ENCODE measurements at places on chromosomes 6 and 20.

DNA sequence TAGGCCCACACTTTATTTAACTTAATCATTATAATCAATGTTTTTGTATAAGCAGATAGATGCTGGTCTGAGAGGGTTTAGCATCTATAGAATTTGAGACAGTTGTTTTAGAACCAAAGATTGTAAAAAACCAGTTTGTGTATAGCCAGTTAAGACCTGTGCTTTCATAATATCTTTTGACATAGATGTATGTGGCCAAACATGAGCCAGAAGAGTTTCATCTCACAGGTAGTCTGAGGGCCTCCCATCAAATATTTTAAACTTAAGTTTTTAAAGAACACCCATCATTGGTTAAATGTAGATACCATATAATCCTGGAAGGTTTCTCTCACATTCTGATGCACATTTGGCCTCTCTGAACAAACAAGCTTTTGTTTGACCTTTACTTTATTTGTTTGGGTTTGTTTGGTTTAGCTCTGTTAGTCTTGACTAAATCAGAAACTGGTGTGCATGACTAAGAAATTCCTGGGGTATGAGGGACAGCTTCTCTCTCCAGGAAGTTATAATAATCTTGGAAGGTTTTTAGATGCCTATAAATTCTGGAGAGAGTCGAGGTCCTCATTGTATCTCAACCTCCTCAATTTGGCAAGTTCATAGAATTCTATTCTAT lies 58.0 kb upstream of the TMEM200A start:
- no peak for DNase-seq

DNA sequence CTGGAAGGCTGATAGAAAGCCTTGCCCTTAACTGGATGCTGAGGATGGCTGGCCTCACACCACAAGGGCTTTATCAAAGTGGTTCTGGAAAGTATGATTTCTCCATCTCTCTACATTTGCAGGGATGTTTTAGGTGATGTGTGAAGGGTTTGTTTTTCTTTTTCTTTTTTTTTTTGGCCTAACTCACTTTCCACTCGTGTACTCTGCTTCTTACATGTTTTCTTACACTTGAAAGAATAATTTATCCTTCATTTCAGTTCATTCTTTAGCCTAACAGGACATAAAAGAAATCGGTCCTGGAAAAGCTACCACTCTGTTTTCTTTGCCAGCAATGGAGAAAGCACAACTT lies 41.2 kb downstream of the ISM1 start:
- DNase-seq: no peak

DNA sequence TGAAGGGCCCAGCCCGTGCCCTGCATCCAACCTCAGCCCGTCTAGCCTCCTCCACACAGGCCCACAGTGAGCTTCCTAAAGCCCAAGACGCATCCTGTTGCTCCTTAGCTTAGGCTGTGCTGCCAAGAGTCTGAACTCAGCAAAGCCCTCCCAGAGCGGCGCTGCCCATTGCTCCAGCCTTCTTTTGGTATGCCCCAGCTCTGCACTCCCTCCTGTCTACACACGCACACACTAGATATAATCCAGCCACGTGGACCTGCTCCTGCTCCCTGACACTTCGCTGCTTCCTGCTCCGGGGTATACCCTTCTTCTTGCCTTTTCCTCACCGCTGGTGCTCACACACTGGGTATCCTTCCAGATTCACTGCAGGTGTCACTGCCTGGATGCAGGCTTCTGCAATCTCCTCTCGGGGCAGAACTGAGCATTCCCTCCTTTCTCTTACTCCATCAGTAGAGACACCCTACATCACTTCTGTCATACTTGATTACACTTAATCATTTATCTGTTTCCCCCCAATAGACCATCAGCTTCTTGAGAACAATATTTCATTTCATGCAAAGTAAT lies 23.8 kb downstream of the GABRR2 start:
- DNase-seq: no peak

DNA sequence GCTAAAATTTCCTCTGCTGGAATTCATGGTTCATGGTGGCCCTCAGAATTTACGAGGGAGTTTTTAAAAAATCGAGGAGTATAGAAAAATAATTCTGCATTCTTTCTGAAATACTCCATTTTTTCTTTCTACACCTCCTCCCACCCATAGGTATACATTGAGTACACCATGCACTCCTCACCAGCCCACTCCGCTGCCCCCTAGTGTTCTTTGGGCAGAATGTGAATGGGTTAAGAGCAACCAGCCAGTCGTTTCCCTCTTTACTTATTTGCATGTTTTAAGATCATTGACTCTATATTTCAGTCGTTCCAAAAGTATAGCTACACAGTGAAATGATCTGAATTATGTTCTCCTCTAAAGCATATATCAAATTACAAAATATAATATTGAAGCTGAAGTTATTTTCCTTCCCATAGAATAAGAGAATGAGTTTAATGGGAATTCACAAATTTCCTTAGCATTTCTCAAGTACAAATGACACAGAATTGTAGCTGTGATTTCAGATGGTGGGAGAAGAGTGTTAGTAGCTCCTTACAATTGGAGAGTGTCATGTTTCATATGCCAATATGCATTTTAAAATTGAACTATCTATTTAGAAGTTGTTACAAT lies 977.7 kb upstream of the SLC35B3 start:
- DNase-seq: no peak

DNA sequence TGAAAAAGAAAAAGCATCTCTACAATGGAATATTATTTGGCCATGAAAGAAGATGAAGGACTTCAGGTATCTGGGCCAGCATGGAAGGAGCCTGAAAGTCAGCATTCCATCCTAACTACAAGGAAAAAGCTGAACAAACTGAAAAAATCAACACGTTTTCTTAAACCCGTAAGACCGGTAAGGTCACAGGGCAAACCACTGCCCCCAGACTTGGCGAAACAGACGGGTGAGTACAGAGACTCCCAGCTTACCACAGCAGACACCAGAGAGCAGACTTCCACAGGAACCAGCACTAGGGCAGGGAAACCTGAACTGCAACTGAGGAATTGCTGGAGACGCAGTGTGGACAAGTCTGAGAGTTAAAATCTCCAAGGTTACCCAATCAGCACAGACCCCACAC lies 31.4 kb downstream of the BEND3 start:
- no peak for DNase-seq

- no peak for DNase-seq
These were observed 3.9 kb upstream of the PRDM13 start for GRCh38 chr6:99602520-99603420.

- no peak for DNase-seq
These were observed 359.3 kb upstream of the PLCB4 start for GRCh38 chr20:8709627-8710026.

DNA sequence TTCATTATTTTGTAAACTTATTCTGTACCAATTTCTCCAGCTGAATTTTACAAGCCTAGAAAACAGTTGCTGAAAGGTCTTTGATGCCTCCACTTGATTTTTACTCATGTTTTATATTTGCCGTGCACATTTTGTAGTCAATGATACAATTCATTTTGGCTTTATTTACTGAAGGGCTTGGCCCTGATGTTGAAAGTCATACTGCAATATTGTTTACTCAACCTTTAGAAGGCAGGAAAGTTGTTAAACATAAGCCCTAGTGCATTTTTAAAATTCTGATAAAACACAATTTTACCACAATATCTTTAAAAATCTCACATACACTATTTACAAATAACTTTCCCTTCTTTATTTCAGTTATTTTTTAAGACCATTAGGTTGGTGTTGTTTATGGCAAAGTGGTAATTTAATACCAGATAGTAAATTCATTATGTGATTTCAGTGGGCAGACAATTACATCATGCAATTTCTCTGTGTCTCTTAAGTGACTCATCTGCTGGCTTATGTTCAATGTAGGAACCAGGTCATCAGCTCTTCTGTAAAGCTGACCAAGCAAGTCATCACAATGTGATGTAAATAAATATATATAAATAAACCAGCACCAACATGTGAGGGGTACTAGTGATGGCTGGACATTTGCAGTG lies 121.1 kb upstream of the SLC35B3 start:
- DNase-seq: no peak

GRCh38 chr6:43250992-43251373 lies 7.7 kb downstream of the TTBK1 start:
- no peak for DNase-seq

DNA sequence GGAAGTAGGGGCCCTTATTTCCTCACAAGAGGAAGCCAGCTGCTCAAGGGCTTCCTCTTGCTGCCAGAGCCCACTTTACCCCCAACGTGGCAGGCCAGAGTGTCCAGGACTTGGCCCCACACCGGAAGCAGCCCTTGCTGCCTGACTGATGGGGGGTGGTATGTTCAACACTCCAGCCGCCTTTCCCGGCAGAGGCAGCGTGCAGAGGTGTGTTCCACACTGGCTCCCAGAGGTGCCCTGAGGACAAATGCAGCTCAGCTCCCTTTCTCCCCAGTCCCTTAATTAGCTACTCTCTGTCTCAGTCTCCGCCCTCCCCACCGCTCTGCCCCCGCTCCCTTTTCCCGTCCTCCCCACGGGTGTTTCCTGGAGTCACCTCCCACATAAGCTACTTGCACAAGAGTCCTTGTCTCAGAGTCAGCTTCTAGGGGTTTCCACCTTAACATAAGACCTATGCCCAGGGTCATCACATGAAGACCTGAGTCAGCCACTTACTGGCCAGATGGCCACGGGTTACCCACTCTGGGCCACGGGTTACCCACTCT lies 61.7 kb upstream of the SHLD1 start:
- no peak for DNase-seq

DNA sequence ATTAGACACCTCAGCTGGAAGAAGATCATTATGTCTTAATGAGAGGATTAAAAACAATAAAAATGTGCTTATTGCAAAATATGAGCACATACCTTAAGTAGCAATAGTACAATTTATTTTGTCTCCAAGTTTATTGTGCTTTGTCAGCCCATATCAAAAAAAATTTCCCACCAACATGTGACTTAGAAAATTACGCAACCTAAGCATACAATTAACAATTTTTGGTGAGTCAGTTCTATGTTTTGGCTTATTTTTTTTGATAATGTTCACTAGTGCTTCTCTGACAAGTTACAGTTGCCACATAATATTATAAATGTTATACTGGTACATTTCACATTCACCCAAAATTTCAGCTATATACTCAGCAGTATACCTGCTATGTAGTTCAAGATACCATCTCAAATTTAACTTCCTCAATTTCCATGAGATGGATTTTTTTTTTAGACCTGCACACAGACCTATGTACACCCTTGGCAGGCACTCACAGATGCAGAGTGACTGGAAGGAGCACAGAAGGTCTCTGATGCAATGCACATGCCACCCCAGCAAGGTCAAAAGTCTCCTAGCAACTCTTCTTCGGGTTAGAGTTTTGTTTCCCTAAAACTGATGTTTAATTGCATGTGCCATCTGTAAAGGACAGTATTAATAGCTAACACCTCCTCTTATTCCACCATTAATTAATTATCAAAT lies 112.4 kb downstream of the PRKN start:
- DNase-seq: no peak

- DNase-seq: no peak
These were observed 20.3 kb downstream of the CST4 start for GRCh38 chr20:23668477-23668951.

- DNase-seq: no peak
These were observed 114.4 kb downstream of the SLC23A2 start for GRCh38 chr20:4886771-4887527.

DNA sequence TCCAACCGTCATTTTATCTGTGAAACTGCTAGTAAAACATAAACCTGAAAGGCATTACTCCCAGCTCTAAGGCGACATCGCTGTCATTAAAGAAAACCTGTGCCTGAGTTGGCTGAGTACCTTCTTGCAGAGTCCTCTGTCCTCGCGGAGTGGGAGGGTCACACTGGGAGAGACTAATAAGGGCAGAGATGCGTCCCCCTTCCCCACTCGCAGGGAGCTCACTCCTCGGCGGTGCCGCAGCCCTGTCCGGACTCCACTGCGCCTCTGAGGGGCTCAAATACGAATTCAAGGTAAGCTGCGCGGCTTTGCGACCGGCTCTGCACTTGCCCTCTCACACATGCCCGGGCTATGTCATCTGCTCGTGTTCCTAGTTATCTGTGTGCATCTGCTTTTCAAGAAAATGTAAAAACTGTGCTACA lies at the start of gene COL19A1:
COL19A1 (plus strand) TSS at position 206 of the 419 bp plus-strand sequence. CDS start 13,012 bp downstream, outside the sequence.
- no peak for DNase-seq

- no peak for DNase-seq
These were observed 364.3 kb upstream of the HSF2 start for GRCh38 chr6:122035173-122035572.

GRCh38 chr20:1377341-1377871 lies 15.4 kb downstream of the FKBP1A start:
- no peak for DNase-seq

DNA sequence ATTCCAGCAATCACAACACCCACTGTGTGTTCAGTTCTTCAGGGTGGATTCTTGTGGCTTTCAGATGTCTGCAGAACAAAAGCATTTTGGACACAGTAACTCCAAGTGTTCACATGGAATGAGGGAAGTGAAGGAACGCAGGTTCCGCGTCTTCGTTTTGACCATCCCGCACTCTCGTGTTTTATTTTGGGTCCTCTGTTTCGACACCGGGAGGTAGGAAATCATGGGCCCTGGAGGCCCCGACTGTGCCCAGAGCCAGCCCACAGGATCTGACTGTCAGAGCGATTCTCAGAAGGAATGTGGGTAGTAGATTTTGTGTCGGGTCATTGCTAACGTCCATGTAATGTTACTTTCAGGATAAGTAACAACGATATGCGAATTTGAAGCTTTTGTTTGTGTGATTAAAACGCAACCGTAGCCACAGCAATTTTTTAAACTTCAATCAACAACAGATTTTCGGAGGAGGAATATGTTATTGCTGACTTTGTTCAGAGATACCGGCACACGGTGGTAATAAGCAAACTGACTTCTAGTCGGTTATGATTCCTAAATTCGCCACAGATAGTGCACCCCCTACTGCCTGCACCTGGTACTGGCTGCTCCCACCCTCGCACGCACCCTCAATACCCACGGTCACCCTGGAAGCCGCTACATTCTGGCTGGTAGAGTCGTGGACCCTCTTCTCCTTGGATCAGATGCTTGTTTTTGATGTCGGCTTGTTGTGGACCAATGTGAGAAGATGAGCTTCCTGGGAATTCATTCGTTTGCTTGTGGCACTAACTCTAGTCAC lies 10.5 kb downstream of the NPEPL1 start:
- DNase-seq: no peak

DNA sequence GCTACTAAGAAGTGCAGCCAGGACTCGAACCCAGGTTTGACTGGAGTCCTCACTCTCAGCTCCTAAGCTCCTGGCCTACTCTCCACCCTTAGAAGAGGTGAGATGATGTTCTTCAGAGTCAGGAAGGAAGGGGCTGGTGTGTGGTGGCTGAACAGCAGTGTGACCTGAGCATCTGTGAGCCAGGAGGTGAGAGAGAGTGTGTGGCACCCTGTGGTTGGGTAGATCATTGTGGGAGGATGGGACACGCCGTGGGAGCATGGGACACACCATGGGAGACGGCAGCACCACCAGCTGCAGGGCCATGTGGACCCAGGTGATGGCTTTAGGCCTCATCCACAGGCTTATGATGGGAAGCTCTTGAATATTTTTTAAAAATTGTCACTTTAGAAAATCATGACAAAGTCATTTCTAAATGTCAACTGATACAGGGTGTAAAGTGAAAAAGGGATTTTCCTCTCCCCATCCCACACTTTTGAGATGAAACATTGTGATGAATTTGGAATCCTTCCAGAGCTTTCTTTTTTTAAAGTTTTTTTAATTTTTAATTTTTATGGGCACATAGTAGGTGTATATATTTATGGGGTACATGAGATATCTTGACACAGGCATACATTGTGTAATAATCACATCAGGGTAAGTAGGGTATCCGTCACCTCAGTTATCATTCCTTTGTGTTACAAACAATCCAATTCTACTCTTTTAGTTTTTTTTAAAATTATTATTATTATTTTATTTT lies 31.6 kb downstream of the SRC start:
- no peak for DNase-seq

Data from T1000 (cell line).